Activated naive CD4-positive, alpha-beta T cell treated with anti-CD3 and anti-CD28 coated beads, Interleukin-2, amount 10 ng/mL, durations not matched to agents 7 days and 5 days (primary cell): ENCODE measurements at places on chromosomes 5 and 9.
A peak's percentile ranks its signal among the peaks of the same experiment; 100 is the strongest.

GRCh38 chr9:93143830-93144530 lies 9.9 kb upstream of the NINJ1 start:
- peak; percentile 80 for DNase-seq

- peak; percentile 46 for DNase-seq
Observed at GRCh38 chr9:33924978-33925797, 108.2 kb downstream of the UBE2R2 start.

GRCh38 chr9:115808108-115808507 lies 345.5 kb upstream of the PAPPA start:
- DNase-seq = no peak

DNA sequence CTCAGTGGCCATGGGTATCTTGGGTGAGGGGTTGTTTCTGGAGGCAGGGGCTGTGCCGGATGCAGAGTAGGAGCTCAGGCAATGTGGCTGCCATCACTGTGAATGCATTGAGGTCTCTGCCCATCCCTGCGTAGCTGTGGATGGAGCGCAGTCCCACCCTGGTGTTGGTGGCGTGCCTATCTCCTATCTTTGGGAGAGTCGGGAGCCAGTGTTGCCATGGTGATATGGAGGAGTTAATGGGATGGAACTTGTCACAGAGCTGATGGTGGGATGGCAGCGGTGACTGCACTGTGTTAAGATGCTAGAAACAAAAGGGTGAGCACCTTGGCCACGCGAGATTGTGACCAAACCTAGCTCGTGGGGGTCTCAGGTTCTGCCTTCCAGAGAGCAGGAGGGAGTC lies 197.3 kb downstream of the MELK start:
- DNase-seq = no peak

DNA sequence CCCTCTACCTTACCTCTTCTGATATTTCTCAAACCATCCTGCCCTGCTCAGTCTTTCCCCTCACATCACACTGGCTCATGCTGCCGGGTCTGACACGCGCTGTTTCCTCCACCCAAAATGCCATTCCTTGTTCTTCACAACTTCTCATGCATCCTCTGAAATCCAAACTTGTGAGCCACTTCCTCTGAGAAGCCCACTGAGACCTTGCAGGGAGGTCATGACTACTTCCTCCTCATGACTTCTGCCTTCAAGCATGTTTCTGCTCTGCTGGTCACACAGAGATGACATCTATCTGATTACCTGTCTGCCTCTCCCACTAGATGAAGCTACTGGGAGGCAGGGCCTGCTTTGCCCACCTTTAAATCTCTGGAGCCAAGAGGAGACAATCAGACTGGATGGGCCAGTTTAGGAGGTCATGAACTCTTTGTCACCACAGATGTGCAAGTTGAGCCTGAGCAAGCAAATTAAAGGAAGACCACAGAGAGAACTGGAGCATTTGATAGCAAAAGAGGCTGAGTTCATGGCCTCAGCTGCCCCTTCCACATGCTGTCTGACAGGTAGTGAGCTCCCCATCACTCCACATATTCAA lies 119.8 kb upstream of the TBC1D2 start:
- DNase-seq = no peak

- DNase-seq = no peak
Observed at GRCh38 chr9:69500896-69501295, 171.3 kb downstream of the APBA1 start.

GRCh38 chr5:14557791-14558415 lies 23.7 kb upstream of the OTULINL start:
- DNase-seq = no peak

- DNase-seq = no peak
Observed at GRCh38 chr5:121608826-121609225, 242.9 kb upstream of the FTMT start.

- no peak for DNase-seq
Observed at GRCh38 chr5:23332650-23333251, 174.7 kb upstream of the PRDM9 start.

- no peak for DNase-seq
Observed at GRCh38 chr9:125103770-125104460, 39.4 kb downstream of the SCAI start.

- DNase-seq = peak; percentile 14
Observed at GRCh38 chr9:121295662-121296191, 27.8 kb downstream of the GSN start.

DNA sequence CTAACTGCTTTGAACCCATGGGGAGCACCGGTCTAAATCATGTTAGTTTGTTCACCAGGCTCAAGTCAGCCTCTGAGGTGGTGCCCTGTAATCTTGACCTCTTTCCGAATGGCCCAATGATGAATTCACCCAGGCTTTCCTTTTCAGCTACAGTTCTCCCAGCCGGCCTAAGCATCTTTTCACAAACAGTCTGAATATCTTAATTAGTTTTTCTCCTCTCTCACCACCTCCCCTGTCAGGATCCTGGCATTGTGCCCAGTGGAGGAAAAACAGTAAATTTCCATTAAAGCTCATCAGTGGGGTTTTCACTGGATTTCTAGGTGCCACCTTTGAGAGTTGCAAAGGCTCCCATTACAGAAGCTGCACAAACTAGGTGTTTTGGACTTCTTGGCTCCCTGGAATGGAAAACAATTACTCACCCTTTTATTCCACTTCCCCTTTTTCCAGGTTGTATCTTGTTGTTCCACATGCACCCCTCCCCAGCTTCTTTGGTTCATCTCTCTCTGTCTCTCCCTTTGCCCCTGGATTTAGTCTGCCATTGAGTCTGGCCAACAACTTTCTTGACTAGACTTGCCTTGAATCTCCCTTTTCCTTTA lies 69.4 kb upstream of the ADAMTSL1 start:
- no peak for DNase-seq

GRCh38 chr5:63211448-63212132 lies 633.0 kb downstream of the LRRC70 start:
- no peak for DNase-seq

DNA sequence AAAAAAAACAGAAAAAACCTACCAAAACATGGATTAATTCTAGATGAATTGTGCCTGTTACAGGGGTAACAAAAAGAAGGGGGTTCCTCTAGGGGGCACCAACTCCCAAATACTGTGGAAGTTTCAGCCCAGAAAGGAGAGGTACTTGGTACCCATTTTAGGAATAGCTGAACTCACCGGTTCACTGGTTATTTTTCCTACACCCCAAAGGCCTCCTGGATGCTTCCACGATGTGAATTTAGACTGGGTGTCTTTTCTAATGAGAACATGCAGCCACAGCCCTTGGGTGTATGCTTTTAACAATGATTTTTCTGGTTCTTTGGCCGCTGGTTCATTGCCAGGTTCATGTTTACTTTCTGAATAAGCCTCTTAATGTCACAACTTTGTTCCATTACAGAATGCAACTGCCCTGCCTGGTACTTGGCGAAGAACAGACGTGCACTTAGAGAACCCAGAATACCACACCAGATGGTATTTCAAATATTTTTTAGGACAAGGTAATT lies 46.7 kb downstream of the GARNL3 start:
- DNase-seq = peak; percentile 61

DNA sequence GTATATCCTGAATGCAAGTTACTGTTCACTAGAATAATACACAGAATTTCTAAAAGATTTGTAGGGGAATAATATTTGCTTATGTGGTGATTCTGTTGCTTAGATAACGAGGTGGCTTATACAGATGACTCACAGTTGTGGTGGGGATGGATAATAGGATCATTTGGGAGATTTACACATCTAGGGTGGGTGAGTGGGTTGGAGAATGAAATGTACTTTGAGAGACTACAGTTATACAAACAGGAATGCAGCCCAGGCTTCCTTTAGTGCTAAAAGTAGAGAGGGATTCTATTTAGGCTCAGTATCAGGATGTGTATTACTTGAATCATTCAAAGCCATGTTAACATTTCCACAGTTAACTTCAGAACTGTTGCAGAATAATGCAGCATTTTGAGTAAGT lies 1.8 kb downstream of the CTXN3 start:
- no peak for DNase-seq

DNA sequence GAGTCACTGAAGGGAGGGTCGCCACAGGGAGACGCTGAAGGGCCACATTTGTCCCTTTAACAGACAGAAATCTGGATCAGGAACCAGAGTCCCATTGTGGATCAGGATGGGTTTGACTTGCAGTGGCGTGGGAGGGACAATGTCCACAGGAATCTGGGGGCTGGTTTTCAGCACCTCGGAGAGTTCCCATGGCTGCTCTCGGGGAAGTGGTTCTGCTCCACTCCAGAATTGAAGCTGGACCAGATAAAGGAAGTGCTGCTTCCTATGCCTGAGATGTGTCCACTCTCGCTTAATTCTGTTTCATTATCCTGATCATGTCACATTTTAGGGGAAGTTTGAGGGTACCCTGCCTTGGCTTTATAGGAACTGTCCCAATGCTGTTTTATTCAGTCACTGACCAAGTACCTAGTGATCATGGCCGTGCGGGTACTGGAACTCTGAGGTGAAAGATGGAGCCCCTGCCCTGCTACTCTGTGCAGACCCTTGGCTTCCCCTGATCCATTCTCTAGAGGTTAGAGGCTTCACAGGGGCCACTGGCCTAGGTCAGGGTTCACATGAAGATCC lies 28.7 kb downstream of the ENHO start:
- peak; percentile 74 for DNase-seq

- DNase-seq = no peak
Observed at GRCh38 chr5:81326554-81326953, 25.2 kb downstream of the ZCCHC9 start.

- no peak for DNase-seq
Observed at GRCh38 chr9:36320466-36320865, 62.2 kb upstream of the GNE start.

GRCh38 chr9:129098328-129098727 lies 12.3 kb downstream of the CRAT start:
- no peak for DNase-seq

DNA sequence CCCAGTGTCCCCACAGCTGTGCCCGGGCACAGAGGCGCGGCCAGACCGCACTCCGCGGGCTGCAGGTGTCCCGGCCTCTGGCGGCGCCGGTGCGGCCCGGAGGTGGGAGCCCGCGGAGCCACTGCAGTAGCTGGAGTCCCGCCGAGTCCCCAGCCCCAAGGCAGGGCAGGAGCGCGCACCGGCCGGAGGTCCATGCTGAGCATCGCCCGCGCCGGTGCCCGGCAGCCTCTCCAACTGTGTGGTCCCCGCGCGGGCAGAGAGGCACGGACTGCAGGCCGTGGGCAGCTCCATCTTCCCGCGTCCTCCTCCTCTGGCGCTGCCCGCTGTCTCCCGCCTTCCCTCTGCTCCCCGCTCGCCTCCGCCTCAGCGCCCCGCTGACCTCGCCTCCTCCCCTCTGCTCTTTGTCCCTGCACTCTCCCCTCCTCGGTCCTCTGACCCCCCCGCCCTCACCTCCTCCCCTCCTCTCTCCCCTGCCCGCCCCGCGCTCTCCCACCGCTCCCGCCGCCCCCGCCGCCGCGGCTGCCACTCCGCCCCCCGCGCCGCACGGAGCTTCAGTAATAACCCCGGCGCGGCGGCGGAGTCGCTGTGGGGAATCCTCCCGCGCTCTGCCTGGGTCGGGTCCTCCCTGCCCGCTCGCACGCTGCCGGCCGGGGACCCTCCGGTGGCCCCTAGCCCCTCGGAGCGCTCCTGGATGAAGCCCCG lies at the start of gene ADAMTS16:
Gene ADAMTS16, plus strand, starts transcription at position 554 of the 702 bp plus-strand sequence. Its CDS starts 138 bp downstream, at position 692.
- DNase-seq = no peak

GRCh38 chr5:116880601-116881000 lies 306.0 kb upstream of the SEMA6A start:
- no peak for DNase-seq

DNA sequence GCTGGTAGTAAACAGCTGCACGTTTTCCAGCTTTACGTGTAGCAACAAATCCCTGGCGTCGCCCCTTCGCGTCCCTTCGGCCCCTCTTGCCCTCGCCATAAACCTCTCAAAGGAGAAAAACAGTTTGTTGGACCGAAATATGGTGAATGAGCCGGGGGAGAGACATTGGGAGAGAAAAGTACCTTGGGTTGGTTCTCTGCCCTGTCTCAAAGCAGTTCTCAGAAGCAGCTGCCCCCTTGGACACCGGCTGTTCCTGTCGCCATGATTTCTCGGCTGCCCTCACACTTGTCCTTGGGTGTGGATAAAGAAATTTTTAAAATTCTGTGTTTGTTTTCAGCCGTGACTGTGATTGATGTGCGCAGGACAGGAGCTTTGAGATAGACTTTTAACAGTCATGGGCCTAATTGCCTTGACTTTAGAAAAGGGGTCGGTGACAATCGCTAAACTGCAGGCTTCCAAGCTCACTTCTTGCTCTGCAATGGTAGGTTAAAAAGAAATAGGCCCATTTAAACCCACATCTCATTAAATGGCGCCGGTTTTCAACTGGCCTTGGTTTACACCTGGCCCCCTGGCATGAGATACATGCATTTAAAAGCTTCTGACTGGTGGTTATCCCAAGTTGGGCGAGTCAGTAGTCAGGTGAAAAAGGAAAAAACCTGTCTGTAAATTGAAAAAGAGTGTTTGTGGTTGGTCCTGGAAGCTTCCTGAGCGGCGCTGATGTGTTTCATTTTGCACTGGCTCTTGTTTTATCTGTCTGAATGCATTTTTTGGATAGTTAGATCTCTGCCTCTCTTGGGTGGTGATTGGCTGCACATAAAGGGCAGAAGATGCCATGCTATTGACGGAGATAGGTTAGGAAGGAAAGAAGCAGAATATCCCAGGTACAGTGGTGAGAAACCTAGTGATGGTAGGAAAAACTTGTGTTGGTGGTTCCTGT lies 983 bp downstream of the RCL1 start:
- DNase-seq = no peak

DNA sequence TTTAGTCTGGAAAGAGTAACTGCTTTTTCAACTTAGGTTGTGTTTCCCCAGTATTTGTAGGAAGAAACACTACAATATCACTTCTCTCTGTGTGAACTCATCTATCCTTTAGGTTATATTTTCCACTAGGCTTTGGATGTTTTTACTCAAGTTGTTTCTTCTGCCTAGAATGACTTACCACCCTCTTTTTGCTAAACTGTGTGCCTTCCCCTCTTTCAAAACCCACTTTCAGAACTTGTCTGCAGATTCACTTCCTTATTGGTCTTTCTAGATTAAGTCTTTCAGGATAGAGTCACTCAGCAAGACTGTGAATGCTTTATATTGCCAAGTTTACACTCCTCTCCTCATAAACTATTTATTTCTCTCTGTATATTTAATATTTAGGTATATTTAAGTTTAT lies 14.2 kb upstream of the CAST start:
- DNase-seq = no peak

DNA sequence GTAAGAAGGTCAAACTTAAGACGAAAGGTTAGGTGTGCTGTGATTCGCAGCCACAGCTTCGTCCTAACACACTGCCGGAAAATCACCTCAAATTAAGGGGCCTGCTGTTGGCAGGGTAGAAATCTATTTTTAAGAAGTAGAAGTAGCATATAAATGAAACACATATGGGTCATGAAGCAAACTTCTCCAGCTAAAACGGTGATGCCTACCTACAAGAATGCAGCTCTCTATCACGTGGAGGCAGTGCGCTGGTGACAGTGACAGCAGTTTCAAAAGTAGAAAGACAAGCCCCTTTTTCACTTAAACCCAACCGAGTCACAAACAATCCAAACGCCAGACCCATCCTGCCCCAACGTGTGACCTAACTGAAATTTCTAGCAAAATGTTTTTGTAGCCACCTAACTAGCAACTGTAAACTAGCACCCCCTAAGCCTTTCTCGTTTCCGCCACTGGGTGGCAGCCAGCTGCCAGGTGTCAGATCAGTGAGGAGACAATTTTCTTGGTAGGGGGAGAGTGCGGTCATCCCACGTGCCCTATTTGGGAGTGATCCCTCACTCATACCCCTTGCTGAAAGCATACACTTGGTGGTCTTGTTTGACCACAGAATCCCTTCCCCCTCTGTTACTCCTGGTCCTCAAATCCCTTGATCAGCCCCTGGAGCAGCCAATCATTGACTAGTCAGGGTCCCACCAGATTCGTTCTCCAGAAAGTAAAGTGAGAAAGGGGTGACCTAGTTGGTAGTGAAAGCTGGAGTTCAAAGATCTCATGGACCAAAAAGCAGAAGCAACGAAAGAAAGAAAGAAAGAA lies 71.8 kb upstream of the MAMDC2 start:
- peak; percentile 70 for DNase-seq
